ENCODE measurements at places on chromosomes 1 and 21. TPM values are rescaled to one million over a fixed set of nuclear protein-coding genes. Genes with fewer than 3 reads are reported as not detected.

GRCh38 chr1:10866321-10867093 is 70.1 kb upstream of the CASZ1 start:
- no peaks in the 10 kb centered on the region for H3K36me3 ChIP-seq
- no peaks in the 10 kb centered on the region for H3K4me1 ChIP-seq
- DNase-seq, result no peak
- peaks cover 15% of the 10 kb centered on the region for H3K27me3 ChIP-seq
- H3K4me3 ChIP-seq, result peak overlapping the region; percentile 31

- H3K27ac ChIP-seq, result no peak overlapping the region
- H3K4me3 ChIP-seq, result no peak overlapping the region
- H3K36me3 ChIP-seq, result no peaks in the 10 kb centered on the region
- peaks cover 5% of the 10 kb centered on the region for H3K27me3 ChIP-seq
- no peak for DNase-seq
Measured at GRCh38 chr1:183424691-183425090, 6.5 kb upstream of the NMNAT2 start.

GRCh38 chr1:211309617-211310016 is 17.0 kb upstream of the TRAF5 start:
- DNase-seq, result no peak
- H3K27ac ChIP-seq, result no peak overlapping the region
- no peaks in the 10 kb centered on the region for H3K4me1 ChIP-seq

- no peak overlapping the region for H3K4me3 ChIP-seq
- H3K27me3 ChIP-seq, result peaks cover 3% of the 10 kb centered on the region
- H3K36me3 ChIP-seq, result no peaks in the 10 kb centered on the region
Measured at GRCh38 chr21:44348861-44349260, 4.6 kb upstream of the TRPM2 start.

DNA sequence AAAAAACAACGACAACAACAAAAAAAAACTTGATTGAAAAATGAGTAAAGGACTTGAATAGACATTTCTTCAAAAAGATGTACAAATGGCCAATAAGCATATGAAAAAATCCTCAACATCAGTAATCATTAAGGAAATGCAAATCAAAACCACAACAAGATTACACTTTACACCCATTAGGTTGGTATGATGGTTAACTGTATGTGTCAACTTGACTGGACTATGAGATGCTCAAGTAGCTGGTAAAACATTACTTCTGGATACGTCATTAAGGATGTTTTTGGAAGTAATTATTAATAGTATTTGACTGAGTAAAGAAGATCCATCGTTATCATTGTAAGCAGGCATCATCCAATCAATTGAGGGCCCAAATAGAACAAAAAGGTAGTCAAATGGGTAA is 34.9 kb upstream of the LYPLAL1 start:
- no peak overlapping the region for H3K4me3 ChIP-seq
- no peak for DNase-seq
- H3K36me3 ChIP-seq, result no peaks in the 10 kb centered on the region
- H3K27me3 ChIP-seq, result no peaks in the 10 kb centered on the region
- H3K27ac ChIP-seq, result no peak overlapping the region
- H3K4me1 ChIP-seq, result no peaks in the 10 kb centered on the region

DNA sequence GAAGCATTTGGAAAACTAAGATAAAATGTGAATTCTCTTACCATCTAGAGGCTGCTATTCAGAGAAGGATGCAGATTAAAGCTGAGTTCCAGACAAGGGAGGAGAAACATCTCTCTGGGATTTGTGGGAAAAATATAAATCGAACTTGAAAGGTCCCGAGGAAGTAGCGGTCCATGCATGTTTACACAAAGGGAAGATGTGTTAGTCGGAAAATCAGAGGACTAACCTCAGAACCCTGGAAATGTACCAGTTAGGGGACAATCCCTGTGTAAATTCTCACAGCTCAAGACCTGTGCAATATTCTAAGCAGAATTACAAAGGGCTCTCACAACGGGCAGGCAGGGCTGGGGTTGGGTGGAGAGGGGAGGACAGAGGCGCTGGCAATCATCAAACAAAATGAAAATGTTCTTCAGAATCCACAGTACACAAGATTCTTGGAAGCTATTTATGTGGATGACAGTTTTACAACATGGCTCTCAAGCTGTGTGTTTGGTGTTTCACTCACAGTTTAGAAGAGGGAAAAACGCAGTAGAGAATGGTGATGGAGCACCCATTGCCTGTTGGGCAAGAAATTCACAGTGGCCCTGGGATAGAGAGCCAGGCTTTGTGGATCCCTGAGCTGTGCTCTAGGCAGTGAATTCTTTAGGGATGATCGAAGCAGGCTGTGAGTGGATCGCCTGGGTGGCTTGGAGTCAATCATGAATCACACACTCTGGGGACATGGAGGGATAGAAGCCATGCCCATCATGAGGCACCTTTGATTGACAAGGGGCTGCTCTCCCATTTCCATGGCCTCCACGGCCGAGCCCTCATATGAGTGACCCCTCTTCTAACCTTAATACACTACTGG is 47.6 kb downstream of the KCNJ6 start:
- peak overlapping the region; percentile 61 for H3K27ac ChIP-seq
- peaks cover 21% of the 10 kb centered on the region for H3K4me1 ChIP-seq
- no peaks in the 10 kb centered on the region for H3K36me3 ChIP-seq
- peak; percentile 48 for DNase-seq
- H3K27me3 ChIP-seq, result no peaks in the 10 kb centered on the region

Gene TAL1
- under 0.01 TPM for total RNA-seq

Measured in fibroblast of lung (primary cell).